Skin of body (tissue), 3 donors: ENCODE measurements at places on chromosomes 7 and 10. TPM values are rescaled to one million over a fixed set of nuclear protein-coding genes. Genes with fewer than 3 reads are reported as not detected.

GRCh38 chr7:12888717-12889116 is 201.3 kb downstream of the ARL4A start:
- DNase-seq: no peak

- no peak for DNase-seq
Measured at GRCh38 chr7:42372479-42372878, 135.5 kb upstream of the GLI3 start.

- DNase-seq: no peak
Measured at GRCh38 chr10:13765641-13766341, 179.0 kb downstream of the PRPF18 start.

DNA sequence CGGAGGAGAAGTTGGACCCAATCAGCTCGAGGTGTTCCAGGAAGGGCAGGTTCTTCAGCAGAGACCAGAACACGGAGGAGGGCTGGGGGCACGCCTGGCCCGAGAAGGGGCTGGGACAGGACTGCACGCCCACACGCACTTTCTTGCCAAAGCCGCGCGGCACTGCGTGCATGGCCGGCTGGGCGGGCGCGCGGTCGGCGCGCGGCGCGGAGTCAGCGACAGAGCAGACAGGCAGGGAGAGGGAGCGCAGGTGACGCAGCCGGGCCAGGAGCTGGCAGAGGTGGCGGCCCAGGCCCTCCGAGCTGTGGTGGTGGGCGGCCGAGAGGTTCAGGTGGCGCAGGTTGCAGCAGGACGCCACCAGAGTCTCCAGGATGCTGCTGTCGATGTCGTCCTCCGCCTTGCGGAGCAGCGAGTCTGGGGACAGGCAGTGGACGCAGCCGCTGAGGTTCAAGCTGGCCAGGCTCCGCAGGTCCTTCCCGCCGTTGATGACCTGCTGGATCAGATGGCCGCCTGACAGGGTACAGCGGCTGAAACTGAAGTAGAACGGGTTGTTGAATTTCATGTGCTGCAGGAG is 77.2 kb upstream of the TNRC18 start:
- DNase-seq: no peak

GRCh38 chr10:62033125-62033524 is 131.6 kb downstream of the ARID5B start:
- DNase-seq: no peak

The ACSM6 gene
- 4.5 TPM for total RNA-seq

The TRDMT1 gene
- 17.7 TPM for total RNA-seq

GRCh38 chr7:21944616-21945453 is 864 bp downstream of the CDCA7L start:
- peak; percentile 50 for DNase-seq

The UCN3 gene
- not detected for total RNA-seq

DNA sequence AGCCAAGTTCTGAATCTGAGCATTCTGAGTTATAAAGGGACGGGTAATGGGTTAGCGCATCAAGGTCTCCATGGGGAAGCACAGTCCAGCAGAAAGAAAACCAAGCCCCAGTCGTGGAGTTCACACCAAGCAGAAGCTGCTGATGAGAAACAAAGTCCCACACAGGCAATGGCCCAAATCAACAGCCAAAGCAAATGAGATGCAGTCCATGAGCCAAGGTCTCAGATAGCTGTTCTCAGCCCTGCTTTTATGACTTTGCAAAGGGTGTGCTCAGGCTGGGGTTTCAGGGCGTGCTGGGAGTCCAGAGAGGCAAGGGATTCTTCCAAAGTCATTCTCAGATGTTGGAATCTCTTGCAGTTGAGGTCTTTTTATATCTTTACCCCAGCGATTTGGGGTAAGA is 32.0 kb downstream of the THNSL1 start:
- DNase-seq: no peak

The TRIL gene
- total RNA-seq: 21.8 TPM

GRCh38 chr10:44567471-44567870 is 182.6 kb upstream of the CXCL12 start:
- peak; percentile 88 for DNase-seq

The POM121 gene
- 9.6 TPM for total RNA-seq

DNA sequence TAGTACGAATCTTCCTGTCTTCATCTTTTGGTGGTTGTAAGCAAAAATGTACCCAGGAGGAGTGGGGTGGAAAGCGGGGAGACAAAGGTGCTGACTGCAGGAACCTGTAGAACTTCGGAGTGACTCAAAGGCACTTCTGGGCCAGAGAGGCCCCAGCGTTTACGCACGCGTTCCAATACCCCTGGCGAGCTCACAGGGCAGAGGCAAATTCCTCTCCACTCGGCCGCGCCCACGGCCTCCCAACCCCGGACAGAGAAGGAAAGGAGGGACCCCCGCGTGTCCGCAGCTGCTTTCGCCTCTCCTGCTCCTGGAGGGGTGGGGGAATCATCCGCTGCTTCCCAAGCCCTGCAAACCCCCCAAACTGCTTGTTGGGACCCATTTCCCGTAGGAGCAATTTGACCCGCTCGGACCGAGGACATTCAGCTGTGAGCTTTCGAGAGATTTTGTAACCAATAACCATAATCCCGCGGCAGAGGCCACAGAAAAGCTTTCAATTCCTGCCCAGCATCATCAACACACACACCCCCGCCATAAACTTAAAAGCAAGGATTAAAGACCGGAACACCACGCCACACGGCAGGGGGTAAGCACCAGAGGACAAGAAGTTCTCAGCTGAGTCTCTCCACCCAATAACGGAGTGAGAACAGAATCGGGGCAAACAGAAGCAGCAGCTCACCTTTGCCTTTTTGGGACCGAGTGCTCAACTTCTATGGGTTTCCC is 2.3 kb downstream of the IGF2BP3 start:
- DNase-seq: no peak
